Activated T-cell treated with anti-CD3 and anti-CD28 coated beads for 24 hours (primary cell): ENCODE measurements at places on chromosomes 1 and 21.

DNA sequence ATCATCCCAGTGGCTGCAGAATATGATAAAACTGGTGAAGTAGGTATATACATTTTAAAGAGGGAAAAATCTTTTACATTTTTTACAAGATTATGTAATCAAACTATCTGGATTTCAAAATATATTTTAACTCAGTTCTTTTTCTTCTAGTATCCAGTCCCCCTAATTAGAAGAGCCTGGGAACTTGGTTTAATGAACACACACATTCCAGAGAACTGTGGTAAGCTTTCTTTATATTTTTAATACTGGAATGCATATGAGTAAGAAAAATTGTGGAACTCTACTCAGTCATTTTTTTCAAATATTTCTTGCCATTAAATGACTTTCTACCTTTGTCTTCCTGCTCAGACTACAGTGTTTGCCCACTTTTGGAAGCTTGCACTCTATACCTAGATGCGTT lies 8.2 kb downstream of the ACADM start:
- no peak for DNase-seq

GRCh38 chr1:85109475-85109874 lies 61.2 kb upstream of the MCOLN3 start:
- DNase-seq = peak; percentile 5

DNA sequence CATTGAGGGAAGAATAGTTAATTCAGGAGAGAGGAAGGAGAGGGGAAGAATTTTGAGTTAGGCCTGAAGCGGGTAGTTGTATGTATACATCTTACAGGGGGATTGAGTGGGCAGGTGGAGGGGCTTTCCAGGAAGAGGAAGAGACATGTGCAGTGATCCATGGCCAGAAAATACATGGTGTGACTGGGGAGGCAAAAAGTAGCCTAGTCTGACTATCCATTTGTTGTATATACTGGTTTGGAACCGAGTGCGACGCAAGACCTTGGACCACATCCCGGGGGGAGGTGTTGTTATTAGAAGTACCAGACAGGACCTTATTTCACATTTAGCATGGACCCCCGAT lies 158.3 kb downstream of the SDCCAG8 start:
- no peak for DNase-seq

DNA sequence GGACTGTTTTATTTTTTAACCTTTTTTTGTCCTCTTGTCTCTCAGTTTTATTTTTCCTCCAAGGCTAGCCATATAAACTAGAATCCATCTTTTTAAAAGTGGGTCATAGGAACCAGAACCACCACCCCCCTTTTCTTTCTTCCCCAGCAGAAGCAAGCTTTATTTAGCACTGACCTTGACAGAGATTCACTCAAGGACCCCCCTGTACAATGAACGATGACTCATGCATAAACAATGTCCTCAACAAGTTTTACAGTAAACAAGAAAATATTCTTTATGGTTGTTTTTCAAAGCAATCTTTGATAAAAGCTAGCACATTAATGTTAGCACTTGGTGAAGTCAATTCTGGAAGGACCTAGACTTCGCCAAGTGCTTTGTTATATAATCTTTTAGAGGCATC lies 14.1 kb downstream of the PKN2 start:
- DNase-seq = no peak

- peak; percentile 7 for DNase-seq
Observed at GRCh38 chr1:109161858-109162606, 48.1 kb downstream of the ELAPOR1 start.

DNA sequence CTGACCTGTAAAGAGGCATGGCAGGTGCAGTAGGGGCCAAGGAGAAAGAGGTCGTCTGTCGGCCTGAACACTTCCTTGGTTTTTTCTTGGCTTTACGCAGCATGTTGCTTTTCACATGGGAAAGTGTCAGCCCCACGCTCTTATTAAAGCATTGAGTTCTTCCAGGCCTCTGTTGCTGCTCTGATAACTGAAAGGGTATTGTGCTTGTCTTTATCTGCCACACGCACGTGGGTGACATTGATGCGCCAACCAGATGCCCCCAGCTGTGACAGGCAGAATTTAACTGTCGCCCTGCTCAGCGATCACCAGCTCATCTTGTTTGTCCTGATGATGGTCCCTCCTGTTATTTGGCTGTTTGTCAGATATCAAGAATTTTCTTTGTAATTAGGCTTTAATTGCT lies 76.5 kb downstream of the GALNT2 start:
- no peak for DNase-seq

DNA sequence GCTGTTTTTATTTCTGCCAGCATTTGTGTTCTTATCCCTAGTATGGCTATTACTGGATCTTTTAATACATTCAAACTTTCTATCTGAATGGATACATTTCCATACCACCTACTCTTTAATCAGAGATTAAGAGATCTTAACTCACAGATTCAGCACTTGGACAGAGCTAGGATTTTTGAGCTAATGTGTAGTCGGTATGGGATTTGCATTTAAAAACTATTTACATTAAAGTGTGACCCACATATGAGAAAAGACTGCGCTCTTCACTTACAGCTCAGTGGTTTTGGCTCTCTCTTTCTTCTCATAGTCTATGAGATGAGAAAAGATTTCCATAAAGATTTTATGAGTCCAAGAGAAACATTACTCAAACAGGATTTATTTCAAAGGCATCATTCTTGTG lies 16.4 kb downstream of the HMGB4 start:
- DNase-seq = no peak

GRCh38 chr1:181676269-181676668 lies 193.0 kb downstream of the CACNA1E start:
- DNase-seq = no peak
